Germinal center (tissue), 1 donor: ENCODE measurements at places on chromosomes 4 and X.

- no peak for DNase-seq
Observed at GRCh38 chr4:166169111-166169510, 296.1 kb downstream of the TLL1 start.

- DNase-seq, result peak; percentile 2
Observed at GRCh38 chrX:100368167-100368566, 41.9 kb downstream of the PCDH19 start.

DNA sequence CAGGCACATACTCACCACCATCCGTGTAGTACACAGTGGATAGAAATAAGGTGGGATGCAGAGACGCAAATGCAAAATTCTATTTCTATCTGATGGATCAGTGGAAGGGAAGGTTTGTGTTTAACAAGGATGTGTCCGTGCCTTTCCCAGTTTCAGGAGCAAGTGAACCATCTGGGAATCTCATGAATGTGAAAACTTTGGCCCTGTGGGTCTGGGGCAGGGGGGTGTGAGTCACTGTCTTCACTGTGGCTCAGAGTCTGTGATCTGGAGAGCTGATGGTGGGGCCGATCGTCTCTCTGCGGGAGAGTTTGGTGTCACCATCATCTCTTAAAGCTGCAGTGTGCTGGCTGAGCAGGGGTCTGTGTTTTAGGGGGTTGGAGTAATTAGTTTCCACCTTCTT is 179.3 kb upstream of the STS start:
- DNase-seq, result no peak

GRCh38 chrX:110915111-110915510 is 119.5 kb upstream of the CHRDL1 start:
- DNase-seq, result no peak

GRCh38 chr4:27966664-27967063 is 1106.0 kb downstream of the STIM2 start:
- DNase-seq, result no peak

DNA sequence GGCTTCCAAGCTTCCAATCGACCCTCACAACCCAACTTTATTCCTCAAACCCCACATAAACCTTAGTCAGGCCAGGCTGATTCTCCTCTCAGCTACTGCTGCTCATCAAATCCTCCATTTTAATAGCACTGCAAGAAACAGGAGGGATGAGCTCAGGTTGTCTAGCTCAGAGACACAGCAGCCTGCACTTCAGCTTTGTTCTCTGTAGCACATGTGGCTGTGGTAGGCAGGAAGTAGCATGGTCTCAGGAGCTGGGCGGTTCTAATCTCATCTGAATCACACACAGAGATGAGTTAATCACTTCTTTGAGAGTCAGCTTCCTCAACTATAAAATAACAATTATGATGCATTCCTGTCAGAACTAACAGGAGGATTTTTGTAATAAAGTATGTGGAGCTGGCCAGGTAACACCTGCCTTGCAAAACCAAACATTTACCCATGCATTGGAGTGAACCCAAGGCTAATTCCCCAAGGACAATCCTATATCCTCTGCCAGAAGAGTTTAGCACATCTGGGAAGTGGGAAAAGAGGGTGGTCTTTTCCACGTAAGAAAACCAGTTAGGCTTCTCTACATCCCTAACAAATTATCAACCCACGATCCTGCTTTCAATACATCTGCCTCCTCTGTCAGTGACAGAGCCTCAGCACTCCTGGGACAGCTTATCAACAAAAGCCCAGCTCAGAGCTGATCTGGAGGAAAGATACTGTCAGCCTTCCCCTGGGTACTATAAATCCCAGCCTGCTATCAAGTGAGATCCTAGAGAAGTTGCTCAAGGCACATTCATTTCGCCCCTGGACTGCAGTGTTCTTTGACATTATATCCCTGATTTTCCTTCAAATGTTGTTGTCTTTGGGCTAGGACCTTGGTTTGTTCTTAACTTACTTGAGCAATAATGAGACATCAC is 32.8 kb downstream of the ELOVL6 start:
- DNase-seq, result no peak

DNA sequence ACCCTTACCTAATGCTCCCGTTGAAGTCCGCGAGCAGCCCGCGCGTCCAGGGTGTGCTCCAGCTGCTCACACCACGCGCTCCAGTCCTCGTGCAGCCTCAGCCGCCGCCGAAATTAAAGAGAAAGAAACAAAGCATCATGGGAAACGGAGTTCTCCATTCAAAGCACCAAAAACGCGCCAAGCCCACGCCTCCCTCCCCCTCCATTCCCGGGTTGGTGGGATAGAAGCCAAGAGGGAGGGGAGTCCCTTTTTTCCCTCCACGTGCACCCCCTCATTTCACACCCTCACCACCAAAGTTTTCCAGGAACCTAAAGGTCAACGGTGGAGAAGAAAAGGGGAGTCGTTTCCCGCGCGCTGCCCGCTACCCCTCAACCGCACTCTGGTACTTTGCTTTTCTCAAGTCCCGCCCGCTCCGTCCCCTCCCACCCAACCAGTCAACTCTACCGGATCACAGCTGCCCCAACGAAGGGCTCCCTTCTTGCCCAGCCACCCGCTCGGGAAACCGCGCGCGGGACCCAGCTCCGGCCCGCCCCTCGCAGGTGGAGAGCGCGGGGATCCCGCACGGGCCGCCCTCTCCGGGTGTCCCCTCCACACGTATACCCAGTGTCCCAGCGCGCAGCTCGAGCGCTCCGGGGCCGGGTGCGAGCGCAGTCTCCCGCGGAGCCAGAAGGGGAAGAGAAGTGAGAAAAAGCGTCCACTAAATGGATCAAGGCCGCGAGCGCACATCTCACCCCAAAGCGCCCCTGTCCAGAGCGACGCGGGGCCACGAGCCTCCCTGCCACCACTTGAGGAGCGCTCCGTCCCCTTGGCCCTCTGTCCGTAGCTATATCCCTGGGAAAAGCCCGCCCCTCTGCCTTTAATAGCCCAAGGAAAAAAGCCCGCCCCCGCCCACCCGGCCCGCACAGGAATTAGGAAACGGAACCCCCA is 65.1 kb upstream of the CCDC160 start:
- peak; percentile 5 for DNase-seq

GRCh38 chr4:48585401-48585800 is 95.3 kb downstream of the ZAR1 start:
- no peak for DNase-seq
